Activated naive CD4-positive, alpha-beta T cell treated with anti-CD3 and anti-CD28 coated beads for 36 hours (primary cell): ENCODE measurements at places on chromosomes 3 and 15. TPM values are rescaled to one million over a fixed set of nuclear protein-coding genes. Genes with fewer than 3 reads are reported as not detected.

The MRAS gene
- total RNA-seq = 0.62 TPM

The TRPC1 gene
- total RNA-seq = 3.1 TPM

The RASGRF1 gene
- not detected for total RNA-seq

The PTH1R gene
- not detected for total RNA-seq

The TERC gene
- 16.0 TPM for total RNA-seq

The SLC28A2 gene
- not detected for total RNA-seq

The USP19 gene
- total RNA-seq = 44.3 TPM

The HOMER2 gene
- 2.3 TPM for total RNA-seq

DNA sequence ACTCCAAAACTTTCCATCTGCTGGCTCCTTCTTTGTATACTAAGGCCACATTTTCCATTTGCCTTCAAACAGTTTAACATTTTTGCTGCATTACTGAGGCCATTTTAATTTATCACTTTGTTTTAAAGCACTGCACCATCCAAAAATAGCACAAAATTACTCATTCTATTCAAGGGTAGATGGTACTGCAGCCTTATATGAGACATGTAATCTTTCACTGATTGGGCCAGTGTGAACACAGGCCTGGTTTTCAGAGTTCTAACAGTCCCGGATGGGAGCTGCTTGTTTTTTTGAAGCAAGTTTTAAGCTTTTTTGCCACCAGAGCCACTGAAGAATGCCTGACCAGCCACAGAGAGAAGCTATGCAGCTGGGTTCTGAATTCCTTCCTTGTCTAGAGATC is 172.3 kb upstream of the TSC22D2 start:
- H3K27ac ChIP-seq = no peak overlapping the region
- H3K27me3 ChIP-seq = no peaks in the 10 kb centered on the region
- DNase-seq = no peak
- H3K36me3 ChIP-seq = no peaks in the 10 kb centered on the region

DNA sequence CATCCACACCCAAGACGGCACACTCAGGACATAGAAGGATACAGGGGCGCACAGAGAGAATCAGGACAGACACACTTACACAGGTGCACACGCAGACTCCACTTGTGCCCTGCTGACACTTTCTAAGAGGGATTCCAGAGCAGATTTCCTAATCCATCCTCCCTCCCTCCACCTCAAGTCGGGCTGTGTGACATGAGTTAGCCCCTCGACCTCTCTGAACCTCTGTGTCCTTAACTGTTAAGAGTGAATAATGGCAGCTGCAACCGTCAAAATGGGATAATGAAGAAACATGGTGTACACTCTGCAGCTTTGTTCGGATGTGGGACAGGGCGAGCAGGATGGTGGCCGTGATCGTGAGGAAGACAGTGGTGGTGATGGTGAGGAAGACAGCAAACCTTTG is 100.1 kb downstream of the CPN2 start:
- DNase-seq = no peak
- H3K36me3 ChIP-seq = no peaks in the 10 kb centered on the region
- H3K27me3 ChIP-seq = no peaks in the 10 kb centered on the region
- H3K4me1 ChIP-seq = peaks cover 10% of the 10 kb centered on the region

DNA sequence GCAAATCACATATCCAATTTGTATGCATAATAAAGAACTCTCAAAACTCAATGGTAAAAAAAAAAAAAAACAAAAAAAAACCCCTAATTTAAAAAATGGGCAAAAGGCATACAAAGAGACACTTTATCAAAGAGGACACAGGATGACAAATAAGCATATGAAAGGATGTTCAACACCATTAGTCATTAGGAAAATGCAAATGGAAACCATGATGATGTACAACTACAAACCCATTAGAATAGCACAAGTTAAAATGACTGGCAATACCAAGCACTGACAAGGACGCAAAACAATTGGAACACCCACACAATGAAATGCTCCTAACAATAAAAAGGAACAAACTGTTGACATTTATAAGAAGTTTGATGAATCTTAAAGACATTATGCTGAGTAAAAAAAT is 63.4 kb upstream of the ADAMTS17 start:
- no peak overlapping the region for H3K4me3 ChIP-seq
- no peak overlapping the region for H3K27ac ChIP-seq
- peaks cover 2% of the 10 kb centered on the region for H3K4me1 ChIP-seq
- DNase-seq = no peak
- H3K27me3 ChIP-seq = no peaks in the 10 kb centered on the region

DNA sequence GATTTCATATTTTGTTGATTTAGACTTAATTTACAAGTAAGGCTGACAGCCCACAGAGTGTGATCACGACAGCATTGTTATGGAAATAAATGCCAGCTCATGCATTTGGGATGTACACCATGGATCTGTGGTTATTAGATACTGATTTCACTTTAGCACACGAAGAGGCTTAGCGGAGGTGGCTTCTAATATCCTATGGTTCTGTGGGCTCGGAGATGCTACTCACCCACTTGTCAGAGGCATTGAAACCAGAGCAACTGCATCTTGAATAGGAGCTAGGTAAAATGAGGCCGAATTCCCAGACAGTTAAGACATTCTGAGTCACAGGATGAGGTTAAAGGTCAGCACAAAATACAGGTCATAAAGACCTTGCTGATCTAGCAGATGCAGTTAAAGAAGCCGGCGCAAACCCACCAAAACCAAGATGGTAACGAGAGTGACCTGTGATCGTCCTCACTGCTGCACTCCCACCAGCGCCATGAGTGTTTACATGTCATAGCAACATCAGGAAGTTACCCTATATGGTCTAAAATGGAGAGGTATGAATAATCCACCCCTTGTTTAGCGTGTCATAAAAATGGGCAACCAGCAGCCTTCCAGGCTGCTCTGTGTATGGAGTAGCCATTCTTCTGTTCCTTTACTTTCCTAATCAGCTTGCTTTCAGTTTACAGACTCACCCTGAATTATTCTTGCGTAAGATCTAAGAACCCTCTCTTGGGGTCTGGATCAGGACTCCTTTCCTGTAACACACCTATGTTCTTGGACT is 117.5 kb downstream of the PGPEP1L start:
- no peak overlapping the region for H3K27ac ChIP-seq
- peaks cover 12% of the 10 kb centered on the region for H3K36me3 ChIP-seq
- no peaks in the 10 kb centered on the region for H3K27me3 ChIP-seq
- H3K4me1 ChIP-seq = peaks cover 18% of the 10 kb centered on the region
- DNase-seq = no peak
- H3K4me3 ChIP-seq = no peak overlapping the region

DNA sequence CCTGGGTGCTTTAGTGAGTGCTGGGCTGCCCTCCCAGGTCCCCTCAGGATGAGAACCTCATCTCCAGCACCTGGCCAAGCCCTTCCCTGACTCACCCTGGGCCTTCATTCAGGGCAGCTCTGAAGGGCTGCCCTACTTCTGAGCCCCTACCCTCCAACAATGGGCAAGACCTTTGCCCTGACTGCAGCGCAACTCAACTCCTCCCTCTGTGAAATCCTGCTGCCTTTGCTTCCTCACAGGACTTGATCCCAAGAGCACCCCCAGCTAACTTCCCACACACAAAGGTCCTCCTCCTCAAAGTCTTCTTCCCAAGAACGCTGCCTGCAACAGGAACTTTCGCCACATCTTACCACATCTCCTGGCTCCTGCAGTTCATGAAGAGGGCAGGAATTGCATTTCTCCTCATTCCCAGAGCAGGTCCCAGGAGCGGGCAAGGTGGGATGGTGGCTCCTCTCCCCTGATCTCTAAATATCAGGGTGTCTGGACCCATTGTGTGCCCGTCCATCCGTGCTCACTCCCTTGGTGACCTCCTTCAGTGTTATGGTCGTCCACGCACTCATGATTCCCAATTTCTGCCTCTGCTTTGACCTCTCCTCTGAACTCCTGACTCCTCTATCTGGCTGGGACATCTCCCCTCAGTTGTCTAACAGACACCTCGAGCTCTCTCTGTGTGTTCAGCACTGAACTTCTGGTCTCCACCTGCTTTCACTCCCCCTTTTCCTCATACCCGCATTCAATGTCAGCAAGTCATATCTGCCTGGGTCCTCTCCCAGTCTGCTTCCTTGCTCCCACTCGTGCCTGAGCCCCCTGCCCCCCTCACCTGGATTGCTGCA is 4.5 kb upstream of the SSUH2 start:
- no peaks in the 10 kb centered on the region for H3K36me3 ChIP-seq
- no peak overlapping the region for H3K27ac ChIP-seq
- H3K27me3 ChIP-seq = peaks cover 5% of the 10 kb centered on the region
- H3K4me1 ChIP-seq = no peaks in the 10 kb centered on the region

DNA sequence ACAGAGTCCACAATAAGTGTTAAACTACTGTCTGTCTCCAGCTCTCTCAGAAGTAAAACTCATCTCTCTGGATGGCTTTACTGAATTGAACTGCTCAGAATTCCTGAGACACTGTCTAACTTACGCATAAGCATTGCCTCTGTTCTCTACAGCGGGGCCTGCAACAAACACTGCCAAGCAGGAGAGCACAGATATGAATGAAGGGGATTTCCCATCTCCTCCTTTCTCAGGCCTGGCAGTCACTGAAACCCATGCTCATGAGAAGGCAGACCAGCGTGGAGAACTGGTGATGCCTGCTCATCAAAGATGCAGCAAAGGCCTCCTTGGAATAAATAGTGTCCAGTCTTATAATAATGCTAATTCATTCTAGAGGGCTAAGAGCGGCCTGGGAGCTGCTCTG is 10.3 kb downstream of the RASGRP1 start:
- H3K4me3 ChIP-seq = no peak overlapping the region
- peaks cover 90% of the 10 kb centered on the region for H3K4me1 ChIP-seq
- no peaks in the 10 kb centered on the region for H3K27me3 ChIP-seq
- H3K27ac ChIP-seq = peak overlapping the region; percentile 92
- peaks cover 46% of the 10 kb centered on the region for H3K36me3 ChIP-seq
- DNase-seq = peak; percentile 72

GRCh38 chr3:143535994-143536784 is 312.1 kb downstream of the SLC9A9 start:
- H3K36me3 ChIP-seq = no peaks in the 10 kb centered on the region
- no peak overlapping the region for H3K27ac ChIP-seq
- no peak overlapping the region for H3K4me3 ChIP-seq
- DNase-seq = no peak

DNA sequence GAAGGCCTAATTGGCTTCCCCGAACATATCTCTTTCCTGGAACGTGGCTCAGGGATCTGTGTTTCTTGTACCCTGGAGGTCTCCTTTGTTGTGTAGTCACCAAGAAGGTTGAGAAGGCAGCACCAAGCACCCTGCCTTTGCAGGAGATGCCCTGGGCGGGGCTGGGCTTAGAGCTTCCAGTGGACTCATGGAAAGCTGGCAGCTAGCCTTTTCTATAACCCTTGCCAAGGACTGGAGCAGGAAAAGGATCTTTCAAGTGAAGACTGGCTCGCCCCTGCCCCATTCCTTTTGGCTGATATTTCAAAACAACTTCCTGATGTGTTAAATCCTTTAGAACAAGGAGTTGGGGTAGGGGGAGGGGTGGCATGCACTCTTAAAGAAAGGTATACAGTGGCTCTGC is 58.9 kb upstream of the EPHA6 start:
- H3K36me3 ChIP-seq = no peaks in the 10 kb centered on the region
- no peak for DNase-seq
- no peaks in the 10 kb centered on the region for H3K4me1 ChIP-seq
